ENCODE measurements at places on chromosomes 2 and 18.

- DNase-seq = no peak
These were observed 185.7 kb downstream of the HAUS1 start for GRCh38 chr18:46289931-46290330.

DNA sequence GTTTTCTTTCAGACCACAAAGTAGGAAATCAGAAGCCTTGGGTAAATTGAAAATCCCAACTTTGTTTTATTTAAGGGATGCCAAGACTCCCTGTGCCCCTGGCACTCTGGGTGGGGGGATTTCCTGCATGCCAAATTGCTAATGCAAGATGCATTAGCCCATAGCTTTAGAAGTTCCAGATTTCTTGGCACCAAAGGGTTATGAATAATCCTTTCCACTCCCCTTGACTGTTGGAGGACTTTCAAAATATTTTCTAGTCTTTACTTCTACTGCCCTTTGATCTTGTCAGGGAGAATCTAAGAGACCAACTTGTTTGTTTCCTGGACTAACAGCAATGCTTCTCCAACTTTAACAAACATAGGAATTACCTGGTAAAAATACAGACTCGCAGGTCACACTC lies 81.8 kb upstream of the TGIF1 start:
- DNase-seq = no peak

GRCh38 chr2:33498291-33498956 lies 22.0 kb downstream of the RASGRP3 start:
- DNase-seq = no peak

DNA sequence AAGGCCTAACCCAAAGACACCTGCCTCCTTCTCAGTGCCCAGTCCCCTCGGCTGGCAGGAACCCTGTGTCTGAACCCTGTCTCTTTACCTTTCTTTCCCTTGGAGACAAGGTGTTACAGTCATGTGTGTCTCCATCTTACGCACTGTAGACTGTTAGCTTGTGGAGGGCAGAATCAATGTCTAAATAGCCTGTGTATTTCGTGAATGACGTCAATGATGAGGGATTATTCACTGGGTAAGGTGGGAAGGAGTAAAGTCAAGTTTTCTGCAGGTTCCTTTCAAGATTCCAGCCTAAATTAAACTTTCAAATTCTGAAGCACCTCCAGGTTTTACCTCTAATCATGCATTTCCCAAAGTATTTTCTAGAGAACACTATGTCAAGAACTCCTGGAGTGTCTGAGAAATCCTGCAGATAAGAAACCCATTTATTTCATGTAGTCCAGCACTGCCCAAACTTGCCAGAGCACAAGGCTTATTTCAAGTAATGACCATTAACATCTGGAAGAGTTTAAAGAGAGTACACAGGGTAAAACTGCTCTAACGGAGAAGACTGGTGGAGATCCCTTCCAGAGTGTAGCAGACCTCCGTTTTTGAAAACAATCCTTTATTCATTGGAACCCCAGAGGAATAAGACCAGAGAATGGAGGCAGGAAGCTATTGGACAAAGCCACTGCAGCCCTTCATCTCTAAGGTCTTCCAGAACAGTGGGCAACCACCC lies 72.8 kb downstream of the KCNF1 start:
- no peak for DNase-seq

DNA sequence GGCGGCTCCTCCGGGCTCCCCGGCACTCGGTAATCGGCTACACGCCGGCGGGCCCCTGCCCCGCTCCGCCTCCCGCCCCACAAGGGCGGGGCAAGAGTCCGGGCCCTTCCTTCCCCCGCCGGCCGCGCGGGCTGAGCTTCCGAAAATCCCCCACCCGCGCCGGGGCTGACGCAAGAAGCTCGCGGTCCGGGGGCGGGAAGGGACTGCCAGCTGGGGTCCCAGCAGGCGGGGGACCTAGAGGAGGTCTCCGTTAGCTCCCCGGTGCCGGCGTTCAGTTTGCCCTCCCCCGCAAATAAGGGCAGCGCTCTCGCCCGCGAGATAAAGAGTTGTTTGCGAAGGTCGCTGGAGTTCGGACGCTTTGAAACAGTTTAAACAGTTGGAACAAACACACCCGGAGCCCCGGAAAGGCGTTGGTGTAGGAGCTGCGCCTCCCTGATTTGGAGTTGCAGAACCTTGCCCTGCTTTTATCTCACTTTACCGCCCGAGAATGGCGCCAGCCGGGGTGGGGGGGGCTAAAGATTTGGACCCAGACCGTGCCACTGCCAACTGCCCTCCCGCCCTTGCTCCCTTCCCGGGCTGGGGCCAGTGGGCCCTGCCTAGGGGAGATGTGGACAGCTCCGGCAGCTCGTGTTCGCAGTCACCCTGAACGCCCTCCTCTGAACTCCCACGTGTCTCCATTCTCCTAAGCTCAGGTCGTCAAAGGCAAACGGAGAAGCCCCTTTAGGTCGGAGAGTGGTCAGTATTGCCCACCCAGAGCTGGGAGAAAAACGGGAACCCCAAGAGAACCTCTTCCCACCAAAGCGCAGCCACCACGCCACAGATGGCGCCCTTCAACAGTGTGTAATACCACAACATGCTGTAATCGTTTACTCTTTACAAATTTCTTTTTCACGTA lies at the start of gene NFE2L2:
Gene NFE2L2, minus strand, starts transcription at position 35 of the 895 bp plus-strand sequence. CDS start 151 bp downstream, outside the sequence.
- DNase-seq = peak; percentile 59

- DNase-seq = no peak
These were observed 80.9 kb downstream of the NCOA1 start for GRCh38 chr2:24571828-24572442.

- no peak for DNase-seq
These were observed 415.0 kb upstream of the GYPC start for GRCh38 chr2:126241001-126241400.

DNA sequence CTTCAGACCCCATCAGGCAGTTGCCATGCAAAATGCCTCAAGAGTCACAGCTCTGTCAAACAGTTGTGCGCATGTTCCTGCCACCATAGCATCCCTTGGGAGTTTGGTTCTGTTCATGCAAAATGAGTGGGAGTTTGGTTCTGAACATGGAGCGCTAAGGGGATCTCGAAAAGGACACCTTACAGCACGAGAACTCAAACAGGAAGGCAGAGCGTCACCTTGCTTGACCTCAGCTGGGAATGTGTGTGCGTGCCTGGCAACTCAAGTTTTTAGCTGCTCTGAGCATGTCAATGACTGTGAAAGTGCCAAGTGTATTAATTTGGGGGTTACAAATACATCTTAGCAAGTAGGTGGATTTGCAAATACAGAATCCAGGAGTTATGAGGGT lies 16.6 kb downstream of the MALL start:
- DNase-seq = no peak

GRCh38 chr2:180664507-180664906 lies 315.9 kb upstream of the UBE2E3 start:
- no peak for DNase-seq

DNA sequence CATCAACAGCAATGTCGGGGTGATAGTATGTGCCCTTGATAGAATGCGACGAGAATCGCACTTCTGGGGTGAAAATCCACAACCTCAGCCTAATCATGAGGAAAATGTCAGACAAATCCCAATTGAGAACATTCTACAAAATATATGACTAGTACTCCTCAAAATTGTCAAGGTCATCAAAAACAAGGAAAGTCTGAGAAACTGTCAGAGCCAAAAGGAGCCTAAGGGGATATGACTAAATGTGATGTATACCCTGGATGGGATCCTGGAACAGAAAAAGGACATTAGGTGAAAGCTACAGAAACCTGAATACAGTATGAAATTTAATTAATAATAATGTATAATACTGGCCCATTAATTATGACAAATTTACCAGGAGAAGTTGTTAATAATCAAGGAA lies 7.6 kb upstream of the CACNB4 start:
- no peak for DNase-seq

GRCh38 chr2:221334481-221335218 lies 237.5 kb downstream of the EPHA4 start:
- no peak for DNase-seq

DNA sequence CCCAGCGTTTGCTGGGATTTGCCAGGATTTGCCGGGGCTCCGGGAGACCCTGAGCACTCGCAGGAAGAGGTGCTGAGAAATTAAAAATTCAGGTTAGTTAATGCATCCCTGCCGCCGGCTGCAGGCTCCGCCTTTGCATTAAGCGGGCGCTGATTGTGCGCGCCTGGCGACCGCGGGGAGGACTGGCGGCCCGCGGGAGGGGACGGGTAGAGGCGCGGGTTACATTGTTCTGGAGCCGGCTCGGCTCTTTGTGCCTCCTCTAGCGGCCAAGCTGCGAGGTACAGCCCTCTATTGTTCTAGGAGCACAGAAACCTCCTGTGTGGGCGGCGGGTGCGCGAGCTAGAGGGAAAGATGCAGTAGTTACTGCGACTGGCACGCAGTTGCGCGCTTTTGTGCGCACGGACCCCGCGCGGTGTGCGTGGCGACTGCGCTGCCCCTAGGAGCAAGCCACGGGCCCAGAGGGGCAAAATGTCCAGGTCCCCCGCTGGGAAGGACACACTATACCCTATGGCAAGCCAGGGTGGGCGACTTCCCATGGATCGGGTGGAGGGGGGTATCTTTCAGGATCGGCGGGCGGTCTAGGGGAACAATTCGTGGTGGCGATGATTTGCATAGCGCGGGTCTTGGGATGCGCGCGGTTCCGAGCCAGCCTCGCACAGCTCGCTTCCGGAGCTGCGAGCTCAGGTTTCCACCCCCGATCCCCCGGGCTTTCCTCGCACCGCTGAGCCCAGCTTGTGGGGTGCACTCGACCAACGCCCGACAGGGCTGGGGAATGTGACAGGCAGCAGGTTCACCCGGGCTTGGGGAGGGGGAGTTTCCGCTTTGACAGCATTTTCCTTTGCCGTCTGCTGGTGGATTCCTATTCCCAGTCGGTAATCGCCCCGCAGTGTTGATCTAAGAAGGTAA lies 2.8 kb downstream of the ONECUT2 start:
- DNase-seq = peak; percentile 48

GRCh38 chr2:10795508-10796046 lies 17.0 kb downstream of the PDIA6 start:
- no peak for DNase-seq

DNA sequence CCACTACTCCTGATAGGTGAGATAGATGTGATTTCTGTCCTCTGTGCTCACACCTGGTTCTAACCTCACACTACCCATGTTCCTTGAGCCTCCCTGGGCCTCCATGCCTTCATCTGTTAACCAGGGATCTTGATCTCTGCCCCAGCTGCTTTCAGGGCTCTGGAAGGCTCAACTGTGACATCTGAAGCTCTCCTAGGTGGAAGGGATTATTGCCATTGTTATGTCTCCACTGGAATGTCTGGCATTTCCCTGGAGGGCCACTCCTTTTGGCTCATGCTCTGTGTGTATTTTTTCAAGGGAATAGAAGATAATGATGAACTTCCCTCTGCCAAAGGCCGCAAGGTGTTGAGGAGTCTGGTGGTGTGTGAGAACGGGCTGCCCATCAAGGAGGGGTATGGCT lies 41.2 kb downstream of the PCARE start:
- DNase-seq = no peak
